Mucosa of gallbladder (tissue), 1 donor: ENCODE measurements at places on chromosomes 5 and 9. TPM values are rescaled to one million over a fixed set of nuclear protein-coding genes. Genes with fewer than 3 reads are reported as not detected.

DNA sequence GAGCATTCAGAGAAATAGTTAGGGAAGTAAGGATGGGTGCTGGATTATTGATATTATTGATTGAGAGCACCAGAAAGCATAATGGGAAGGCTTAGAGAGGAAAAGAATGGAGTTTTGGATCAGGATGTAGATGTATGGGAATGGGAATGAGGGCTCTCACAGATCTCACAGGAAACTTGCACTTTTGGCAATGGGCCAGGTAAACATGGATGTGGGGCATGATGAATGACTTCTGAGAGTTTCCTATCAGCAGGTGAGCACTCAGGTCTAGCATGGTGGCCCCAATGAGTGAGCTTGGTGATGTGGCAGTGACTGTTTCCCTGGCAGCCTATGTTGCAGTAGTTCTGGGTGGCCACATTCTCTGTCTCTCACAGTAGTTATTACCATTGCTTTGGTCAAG, 283.8 kb downstream of the FBXL7 start:
- no peak for DNase-seq

DNA sequence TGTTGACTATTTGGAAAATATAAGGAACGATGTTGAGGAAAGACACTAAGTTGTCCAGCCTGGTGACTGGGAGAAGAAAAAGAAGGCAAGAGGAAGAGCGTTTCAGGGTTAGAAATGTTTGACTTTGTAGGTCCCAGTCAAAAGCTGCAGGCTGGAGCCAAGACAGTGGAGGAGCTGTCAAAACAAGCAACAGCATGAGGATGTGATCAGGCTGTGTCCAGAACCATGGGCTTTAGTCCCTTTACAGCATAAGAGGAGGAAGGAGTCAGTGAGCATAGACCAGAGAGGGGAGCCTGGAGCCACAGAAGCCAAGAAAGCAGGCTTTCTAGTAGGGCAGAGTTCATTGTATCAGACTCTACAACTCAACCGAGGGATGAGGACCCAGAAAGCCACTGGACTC, 658.5 kb downstream of the BNC2 start:
- no peak for DNase-seq

The IL4 gene
- total RNA-seq = not detected

GRCh38 chr5:135245521-135246499, 153.2 kb downstream of the MACROH2A1 start:
- peak; percentile 9 for DNase-seq

The DAB2IP gene
- 114 TPM for total RNA-seq

The C1QTNF3 gene
- 7.0 TPM for total RNA-seq

DNA sequence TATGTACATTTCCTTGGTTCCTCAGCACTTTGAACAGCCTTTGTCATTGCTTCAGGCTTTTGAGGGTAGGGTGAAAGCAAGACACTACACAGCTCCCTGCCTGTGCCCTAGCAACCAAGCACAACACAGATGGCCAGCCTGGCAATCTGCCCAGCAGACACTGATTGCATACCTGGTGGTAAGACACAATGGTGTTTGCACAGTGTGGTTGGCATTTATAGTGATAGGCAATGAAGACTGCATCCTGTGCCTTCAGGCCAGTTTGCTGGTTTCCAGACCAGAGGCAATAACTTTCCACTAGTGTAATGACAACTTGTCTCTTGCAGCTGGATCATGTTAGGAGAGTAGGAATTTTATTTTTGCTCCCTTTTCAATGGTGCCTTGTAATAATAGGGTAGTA, 144.5 kb upstream of the TNC start:
- DNase-seq = peak; percentile 93
